Cortex of kidney (tissue), 1 donor: ENCODE measurements at places on chromosomes 13 and 19.

DNA sequence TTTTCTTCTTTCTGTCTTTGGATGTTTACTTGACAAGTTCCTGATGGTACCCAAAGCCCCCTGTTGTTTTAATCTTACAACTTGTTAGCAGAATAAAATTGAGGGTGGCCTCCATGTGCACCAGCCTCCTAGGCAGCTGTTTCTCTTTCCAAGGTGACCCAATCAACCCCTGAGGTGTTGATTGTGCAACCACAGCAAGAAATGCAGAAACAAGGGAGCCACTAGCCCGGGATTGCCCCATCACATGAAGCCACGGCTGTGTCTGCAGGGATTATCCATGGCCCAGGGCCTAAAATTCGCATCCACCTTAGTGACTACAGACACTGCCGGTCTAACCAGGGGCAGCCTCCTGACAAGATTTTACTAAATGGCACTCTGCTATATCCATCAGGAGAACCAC is 14.4 kb downstream of the CEACAM4 start:
- no peak for DNase-seq

GRCh38 chr13:68047889-68048288 is 817.8 kb upstream of the PCDH9 start:
- DNase-seq = no peak

DNA sequence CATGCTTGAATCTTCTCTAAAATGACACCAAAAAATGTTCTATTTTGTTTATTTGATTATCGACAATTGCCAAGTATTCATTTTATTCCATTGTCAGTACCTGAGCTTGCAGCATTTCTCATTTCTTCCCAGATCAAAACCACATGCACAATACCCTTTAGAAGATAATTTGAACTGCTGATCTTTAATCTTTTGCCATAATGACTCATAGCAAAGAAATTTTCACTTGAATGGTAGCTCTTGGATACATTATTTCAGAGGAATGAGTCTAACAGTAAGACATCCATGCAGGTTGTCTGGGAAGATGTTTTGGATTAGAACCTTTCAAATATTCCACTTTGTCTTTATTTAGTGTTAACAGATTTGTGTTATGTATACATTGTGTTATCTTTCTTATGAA is 42.0 kb upstream of the RXFP2 start:
- DNase-seq = no peak

GRCh38 chr19:44748426-44749254 is at the start of gene BCL3:
BCL3 (plus strand) TSS chr19:44748708; CDS start chr19:44748791, 83 bp downstream.
- DNase-seq = no peak

- DNase-seq = no peak
Observed at GRCh38 chr13:48161530-48162179, 66.8 kb upstream of the MED4 start.

GRCh38 chr19:45598267-45599001 is 3.6 kb downstream of the GPR4 start:
- no peak for DNase-seq

DNA sequence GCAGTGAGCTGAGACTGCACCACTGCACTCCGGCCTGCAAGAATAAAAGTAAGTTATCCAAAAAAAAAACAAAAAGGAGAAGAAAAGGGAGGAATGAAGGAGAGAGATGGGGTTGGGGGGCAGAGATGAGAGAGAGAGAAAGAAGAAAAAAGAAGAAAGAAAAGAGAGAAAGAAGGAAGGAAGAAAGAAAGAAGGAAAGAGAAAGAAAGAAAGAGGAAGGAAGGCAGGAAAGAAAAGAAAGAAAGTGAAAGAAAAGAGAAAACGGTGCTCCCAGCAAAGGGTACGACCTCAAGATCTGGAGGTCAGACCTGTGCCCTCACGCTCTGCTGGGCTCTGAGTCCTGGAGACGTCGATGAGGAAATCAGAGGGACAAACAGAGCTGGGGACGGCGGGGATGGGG is 3.7 kb downstream of the A1BG start:
- no peak for DNase-seq
